ENCODE measurements at places on chromosomes 16 and 17. TPM values are rescaled to one million over a fixed set of nuclear protein-coding genes. Genes with fewer than 3 reads are reported as not detected.

The TPSG1 gene
- total RNA-seq: not detected

The ZNF423 gene
- 0.99 TPM for total RNA-seq

The MTSS2 gene
- total RNA-seq: 37.8 TPM

The HCRT gene
- total RNA-seq: not detected

The ABCA9 gene
- 23.3 TPM for total RNA-seq

The NHLRC4 gene
- 4.7 TPM for total RNA-seq

The MGAT5B gene
- 0.17 TPM for total RNA-seq

Data from smooth muscle cell of trachea (primary cell).